Skeletal muscle tissue (tissue), 5 donors: ENCODE measurements at places on chromosomes 12 and 14. TPM values are rescaled to one million over a fixed set of nuclear protein-coding genes. Genes with fewer than 3 reads are reported as not detected.

Gene OVCH1
- total RNA-seq: under 0.01 TPM

Gene TAS2R20
- total RNA-seq: 6.3 TPM

Gene RIN3
- total RNA-seq: 4.7 TPM

Gene PRB2
- not detected for total RNA-seq

Gene NFE2
- total RNA-seq: 5.2 TPM

Gene DCAF11
- total RNA-seq: 85.6 TPM

Gene ACSM4
- not detected for total RNA-seq

Gene ZNF384
- 8.4 TPM for total RNA-seq

Gene CD69
- 8.4 TPM for total RNA-seq

Gene LUM
- 396 TPM for total RNA-seq

Gene TAS2R8
- not detected for total RNA-seq

Gene CPNE8
- total RNA-seq: 4.7 TPM

Gene MFAP5
- 246 TPM for total RNA-seq

Gene PCED1B
- total RNA-seq: 1.0 TPM

Gene KLRC1
- 1.0 TPM for total RNA-seq
